ENCODE measurements at places on chromosomes 3 and 15.

GRCh38 chr3:128067489-128067888, 15.3 kb downstream of the SEC61A1 start:
- no peak for DNase-seq

DNA sequence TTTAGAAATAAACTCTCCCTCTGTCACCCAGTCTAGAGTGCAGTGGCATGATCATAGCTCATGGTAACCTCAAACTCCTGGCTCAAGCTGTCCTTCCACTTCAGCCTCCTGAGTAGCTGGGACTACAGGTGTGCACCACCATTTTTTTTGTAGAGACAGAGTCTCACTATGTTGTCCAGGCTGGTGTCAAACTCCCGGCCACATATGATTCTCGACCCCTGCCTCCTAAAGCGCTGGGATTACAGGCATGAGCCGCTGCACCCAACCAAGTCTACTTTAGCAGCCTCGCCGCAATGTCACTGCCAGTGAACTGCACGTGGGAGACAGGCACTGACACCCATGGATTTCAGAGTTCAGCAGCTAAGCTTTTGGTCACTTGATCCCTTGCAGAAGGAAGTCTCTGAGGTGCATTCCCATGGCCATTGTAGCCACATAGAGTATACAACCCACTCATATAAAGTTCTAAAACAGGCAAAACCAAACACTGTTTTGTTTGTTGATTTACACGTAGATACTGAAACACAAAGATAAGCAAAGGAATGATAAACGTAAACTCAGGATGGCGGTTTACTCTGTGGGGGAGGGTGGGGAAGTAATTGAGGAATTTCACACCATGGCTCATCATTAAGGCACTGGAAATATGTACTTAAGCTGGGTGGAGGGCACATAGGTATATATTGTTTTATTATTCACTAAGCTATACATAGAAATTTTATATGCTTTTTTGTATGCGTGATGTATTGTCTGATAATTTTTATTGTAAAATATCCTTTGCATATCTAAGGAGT, 115.0 kb downstream of the MEX3B start:
- no peak for DNase-seq

DNA sequence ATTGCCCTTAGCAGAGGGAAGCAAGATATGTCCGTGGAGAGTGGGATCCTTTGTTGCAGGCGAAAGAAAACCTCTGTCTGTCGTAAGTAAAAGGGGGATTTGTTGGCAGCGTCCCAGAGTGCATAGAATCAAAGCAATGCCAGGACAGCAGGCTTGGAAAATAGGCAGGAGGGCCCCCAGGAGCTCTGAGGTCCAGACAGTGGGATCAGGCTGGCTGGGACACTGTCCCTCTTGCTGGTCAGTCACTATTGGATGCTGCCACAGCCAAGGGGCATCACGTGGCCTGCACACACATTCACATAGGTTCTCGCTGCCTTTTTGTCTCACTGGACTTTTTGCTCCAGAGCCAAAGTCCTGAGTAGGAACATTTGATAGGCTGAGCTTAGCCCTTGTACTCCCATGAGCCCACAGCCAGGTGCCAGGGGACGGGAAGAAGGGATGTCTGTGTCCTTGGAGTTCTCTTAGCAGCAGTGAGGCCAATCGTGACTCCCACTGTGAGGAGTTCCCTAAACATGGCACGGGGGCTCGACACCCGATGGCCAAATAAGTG, 10.7 kb downstream of the MUC20 start:
- DNase-seq: no peak

DNA sequence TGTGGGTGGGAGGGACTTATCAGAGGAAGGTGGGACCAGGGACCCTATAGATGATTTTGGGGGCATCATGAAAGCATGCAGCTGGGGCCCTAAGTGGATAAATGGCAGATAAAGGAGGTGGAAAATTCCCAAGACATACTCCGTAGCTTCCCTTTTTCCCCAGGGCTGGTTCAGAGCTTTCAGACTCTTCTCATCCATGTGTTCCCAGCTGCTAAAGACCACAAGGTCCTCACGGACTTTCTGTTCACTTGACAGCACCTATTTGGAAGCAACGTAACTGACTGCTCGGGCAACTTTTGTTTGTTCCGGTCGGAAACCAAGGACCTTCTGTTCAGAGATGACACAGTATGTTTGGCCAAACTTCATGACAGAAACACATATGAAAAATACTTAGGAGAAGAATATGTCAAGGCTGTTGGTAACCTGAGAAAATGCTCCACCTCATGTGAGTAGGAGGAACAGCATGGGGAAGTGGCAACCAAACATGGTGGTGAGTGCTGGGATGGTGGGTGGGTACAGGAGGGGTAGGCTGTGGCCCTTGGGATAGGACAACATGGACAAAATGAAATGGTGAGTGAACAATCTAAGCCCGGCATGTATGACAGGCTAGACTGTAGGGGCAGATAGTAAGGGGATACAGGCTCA, 28.7 kb upstream of the SRPRB start:
- DNase-seq: no peak

- no peak for DNase-seq
Observed at GRCh38 chr3:196344663-196345062, 6.5 kb upstream of the TM4SF19 start.

DNA sequence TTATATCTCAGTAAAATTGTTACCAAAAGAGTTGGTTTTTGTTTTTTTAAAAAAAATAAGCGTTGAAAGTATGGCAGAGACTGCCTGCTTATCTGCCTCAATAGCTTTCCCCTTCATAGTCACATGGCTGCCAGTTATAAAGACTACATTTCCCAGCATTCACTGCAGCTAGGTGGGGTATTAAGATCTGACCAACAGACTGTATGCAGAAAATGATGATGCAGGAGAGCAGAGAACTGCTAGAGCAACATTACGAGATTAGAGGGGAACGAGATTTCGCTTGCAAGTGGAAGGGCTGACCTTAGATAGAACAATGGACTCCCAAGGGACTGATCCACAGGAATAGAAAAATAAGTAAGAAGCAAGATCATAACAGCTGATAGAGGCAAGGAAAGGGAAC, 14.3 kb downstream of the RHOA start:
- DNase-seq: no peak

- no peak for DNase-seq
Observed at GRCh38 chr15:77615472-77615871, 17.2 kb downstream of the LINGO1 start.

GRCh38 chr3:48268381-48268935, 27.6 kb downstream of the ZNF589 start:
- DNase-seq: no peak

DNA sequence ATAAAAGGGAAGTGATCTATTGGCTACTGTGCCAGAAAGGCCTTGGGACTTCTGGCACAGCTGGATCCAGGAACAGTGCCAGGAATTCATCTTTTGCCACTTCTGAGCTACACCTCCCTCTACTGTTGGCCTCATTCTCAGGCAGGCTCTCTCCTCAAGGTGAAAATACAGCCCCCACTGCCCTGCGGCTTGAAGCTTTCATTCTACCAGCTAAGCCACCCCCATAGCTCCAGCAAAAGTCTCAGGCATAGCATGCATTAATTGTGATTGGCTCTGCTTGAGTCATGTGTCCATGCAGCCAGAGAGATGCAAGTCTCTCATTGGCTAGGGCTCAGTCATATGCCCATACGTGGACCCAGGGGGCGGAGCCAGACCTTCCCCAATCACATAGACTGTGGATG, 142.4 kb downstream of the TPRA1 start:
- no peak for DNase-seq

DNA sequence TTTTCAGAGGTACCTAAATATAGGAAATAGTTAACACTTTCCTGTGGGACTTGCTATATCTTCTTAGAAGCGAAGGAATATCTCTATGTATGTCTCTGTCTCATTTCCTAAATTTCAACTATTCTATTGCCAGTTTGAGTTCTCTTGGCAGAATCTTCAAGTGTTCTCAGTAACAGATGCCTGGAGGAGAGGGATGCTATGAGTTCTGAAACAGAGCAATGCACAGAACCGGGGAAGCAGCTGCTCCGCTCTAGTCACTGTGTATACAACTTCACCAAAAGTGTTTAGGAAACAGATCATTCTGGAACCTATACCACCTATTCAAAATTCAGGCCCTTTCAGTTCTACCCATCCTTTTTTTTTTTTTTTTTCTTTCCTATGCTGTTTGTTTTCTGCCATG, 144.6 kb downstream of the RORA start:
- DNase-seq: no peak

DNA sequence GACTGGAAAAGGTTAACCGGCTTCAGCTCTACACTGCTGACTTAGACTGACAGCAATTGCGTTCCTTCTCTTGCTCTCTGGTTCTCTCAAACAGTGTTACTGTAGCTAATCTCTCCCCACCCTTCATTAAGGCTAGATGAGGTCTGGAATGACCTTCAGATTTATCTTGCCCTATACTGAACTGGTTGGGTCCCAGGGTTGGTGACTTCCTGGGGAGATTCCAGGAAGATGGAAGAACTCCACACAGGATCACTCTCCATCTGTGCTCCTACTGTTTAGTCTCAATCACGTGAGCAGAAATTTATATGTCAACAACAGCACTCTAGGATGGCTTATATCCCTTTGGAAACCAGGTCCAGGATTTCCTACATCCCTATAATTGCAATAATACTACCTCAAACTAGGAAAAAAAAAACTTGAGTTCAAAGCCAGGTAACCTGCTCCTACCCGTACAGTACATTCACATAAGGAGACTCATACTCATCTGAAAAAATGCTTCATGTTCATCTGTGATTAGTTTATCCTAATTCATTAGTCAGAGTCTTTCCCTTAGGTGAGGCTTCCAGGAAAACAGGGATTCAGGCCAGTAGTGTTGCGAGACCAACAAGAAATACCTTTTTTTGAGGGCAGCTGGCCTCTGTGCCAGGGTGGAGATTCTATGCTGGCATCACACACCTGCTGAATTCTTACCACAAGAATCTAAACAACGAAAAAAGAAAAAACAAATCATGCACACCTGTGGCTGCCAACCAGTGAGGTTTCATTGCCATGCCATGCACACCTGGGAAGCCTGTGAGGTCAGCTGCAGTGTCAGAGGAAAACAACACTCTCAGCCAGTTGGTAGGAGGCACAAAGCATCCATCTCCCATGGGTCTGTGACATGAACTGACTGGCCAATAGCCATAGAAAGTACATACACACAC, 297.3 kb downstream of the MECOM start:
- DNase-seq: no peak

DNA sequence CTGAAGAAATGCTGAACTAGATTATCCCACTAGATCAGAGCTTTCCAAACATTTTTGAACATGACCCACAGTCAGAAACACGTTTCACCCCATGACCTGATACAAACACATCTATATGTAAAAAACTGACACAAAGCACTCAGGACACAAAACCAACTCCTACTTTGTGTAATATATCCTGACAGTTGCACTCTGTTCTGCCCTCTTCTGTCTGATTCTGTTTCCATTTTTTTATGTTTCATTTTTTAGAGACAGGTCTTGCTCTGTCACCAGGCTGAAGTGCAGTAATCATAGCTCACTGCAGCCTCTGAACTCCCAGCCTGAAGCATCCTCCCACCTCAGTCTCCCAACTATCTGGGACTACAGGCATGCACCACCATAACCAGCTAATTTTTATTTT, 15.8 kb upstream of the RFTN1 start:
- no peak for DNase-seq

DNA sequence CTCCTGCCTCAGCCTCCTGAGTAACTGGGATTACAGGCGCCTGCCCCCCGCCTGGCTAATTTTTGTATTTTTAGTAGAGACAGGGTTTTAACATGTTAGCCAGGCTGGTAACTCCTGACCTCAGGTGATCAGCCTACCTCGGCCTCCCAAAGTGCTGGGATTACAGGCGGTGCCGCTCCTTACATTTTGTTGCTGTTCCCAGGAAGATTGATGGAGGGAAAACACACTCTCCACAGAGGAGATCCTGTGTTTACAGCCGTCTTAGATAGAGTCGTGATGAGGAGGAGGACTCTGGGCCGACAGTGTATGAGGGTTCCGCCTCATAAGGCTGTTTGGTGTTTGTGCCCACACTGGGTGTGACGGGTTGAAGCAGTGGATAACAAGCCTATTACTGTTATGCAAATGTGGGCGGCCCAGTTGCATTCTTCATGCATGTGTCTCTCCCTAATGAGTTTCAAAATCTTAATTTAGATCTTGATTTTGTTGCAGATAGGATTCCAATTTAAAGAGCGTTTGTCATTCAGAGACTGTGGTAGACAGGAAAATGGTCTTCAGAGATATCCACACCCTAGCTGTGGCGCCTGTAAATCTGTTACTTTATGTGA, 60.0 kb downstream of the APBA2 start:
- peak; percentile 28 for DNase-seq

GRCh38 chr3:112027142-112027541, 7.4 kb upstream of the TMPRSS7 start:
- no peak for DNase-seq

GRCh38 chr3:46298871-46299607, 54.9 kb upstream of the CCR2 start:
- no peak for DNase-seq

GRCh38 chr15:70272565-70273355, 175.0 kb upstream of the TLE3 start:
- no peak for DNase-seq

GRCh38 chr3:78985981-78986380, 781.8 kb downstream of the ROBO1 start:
- no peak for DNase-seq

GRCh38 chr3:127237835-127238234, 44.9 kb downstream of the PRR23E start:
- no peak for DNase-seq

GRCh38 chr15:83626171-83626802, 27.6 kb upstream of the ADAMTSL3 start:
- no peak for DNase-seq

- no peak for DNase-seq
Observed at GRCh38 chr15:60519218-60519617, 40.3 kb upstream of the ICE2 start.

DNA sequence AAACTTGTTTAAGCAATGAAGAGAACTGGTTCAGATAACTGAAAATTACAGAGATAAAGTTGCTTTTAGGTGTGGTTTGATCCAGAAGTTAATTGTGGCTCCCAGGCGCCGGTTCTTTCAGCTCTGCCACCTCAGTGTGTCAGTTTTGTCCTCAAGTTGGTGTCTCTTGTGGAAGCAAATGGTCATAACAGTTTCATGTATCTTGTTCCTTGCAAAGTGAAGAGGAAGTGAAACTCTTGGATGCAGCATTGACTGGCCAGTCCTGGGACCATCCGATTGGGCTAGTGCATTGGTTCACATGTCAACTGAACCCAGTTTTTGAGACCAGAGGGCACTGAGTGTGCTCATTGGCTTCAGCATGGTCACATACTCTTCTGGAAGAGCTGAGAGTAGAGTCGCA, 181.4 kb upstream of the GRM7 start:
- DNase-seq: no peak

DNA sequence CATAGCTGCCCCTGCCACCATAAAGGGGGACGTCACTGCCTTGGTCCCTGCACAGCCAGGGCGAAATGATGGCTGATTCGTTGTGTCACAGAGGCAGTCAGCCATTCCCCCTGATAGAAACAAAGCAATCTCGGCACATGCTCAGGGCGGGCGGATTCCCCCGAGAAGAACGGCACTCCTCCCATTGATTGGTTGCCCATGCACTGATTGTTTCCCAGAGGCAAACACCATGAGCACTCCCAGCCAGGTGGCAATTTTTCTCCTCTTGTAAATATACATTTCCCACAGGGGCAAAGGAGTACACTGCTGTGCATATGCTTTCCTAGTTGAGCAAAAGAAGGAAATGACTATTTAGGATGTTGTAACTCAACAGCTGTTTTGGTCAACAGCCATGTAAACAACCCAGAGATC, 56.5 kb downstream of the KY start:
- no peak for DNase-seq

- DNase-seq: no peak
Observed at GRCh38 chr3:71616571-71617021, 33.1 kb upstream of the FOXP1 start.
